ENCODE measurements at places on chromosomes 3 and 15. TPM values are rescaled to one million over a fixed set of nuclear protein-coding genes. Genes with fewer than 3 reads are reported as not detected.

Gene CCR3
- total RNA-seq, result 0.55 TPM

Gene PAQR5
- not detected for total RNA-seq

Gene SNTN
- not detected for total RNA-seq

Gene BFSP2
- not detected for total RNA-seq

Gene ARGFX
- not detected for total RNA-seq

Gene SPATA16
- not detected for total RNA-seq

Gene TMEM207
- total RNA-seq, result not detected

Gene ARL8B
- total RNA-seq, result 60.5 TPM

Gene SPTBN5
- 2.7 TPM for total RNA-seq

Gene C3orf18
- 16.2 TPM for total RNA-seq

Gene ZKSCAN7
- total RNA-seq, result 4.1 TPM

Gene CCDC39
- total RNA-seq, result 0.29 TPM

Gene CILP
- total RNA-seq, result 0.44 TPM

Gene SNX33
- 3.5 TPM for total RNA-seq

Gene TMEM42
- 26.1 TPM for total RNA-seq

Gene GOLGA8S
- 0.30 TPM for total RNA-seq

Gene MBNL1
- total RNA-seq, result 430 TPM

Gene HES1
- not detected for total RNA-seq

Gene HAPLN3
- 126 TPM for total RNA-seq
